ENCODE measurements at places on chromosomes 2 and 18. TPM values are rescaled to one million over a fixed set of nuclear protein-coding genes. Genes with fewer than 3 reads are reported as not detected.

DNA sequence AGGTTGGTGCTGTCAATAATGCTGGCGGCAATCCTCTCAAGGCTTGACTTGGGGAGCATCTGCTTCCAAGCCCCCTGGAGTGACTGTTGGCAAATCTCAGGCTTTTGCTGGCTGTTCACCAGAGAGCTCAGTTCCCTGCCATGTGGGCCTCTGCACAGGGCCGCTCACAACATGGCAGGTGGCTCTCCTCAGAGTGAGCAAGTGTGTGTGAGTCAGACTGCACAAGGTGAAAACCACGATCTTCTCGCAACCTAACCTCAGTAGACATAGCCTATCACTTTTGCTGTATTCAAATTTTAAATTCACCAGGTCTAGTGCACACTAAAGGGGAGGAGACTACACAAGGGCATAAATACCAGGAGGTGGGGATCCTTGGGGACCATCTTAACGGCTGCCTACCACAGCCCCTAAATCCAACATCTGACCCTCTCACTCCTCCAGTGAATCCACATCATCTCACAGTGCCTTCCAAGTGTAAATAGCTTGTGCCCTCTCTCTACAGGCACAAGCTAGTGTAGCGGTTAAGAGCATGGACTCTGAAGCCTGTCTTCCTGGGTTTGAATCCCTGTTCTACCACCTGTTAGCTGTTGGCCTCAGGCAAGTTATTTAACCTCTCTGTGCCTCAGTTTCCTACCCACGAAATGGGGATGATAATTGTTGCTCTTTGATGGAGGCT, 187.7 kb upstream of the CXCR4 start:
- no peak for DNase-seq

- DNase-seq, result no peak
These were observed 39.9 kb downstream of the STK17B start for GRCh38 chr2:196131384-196131937.

Gene EN1
- not detected for total RNA-seq

DNA sequence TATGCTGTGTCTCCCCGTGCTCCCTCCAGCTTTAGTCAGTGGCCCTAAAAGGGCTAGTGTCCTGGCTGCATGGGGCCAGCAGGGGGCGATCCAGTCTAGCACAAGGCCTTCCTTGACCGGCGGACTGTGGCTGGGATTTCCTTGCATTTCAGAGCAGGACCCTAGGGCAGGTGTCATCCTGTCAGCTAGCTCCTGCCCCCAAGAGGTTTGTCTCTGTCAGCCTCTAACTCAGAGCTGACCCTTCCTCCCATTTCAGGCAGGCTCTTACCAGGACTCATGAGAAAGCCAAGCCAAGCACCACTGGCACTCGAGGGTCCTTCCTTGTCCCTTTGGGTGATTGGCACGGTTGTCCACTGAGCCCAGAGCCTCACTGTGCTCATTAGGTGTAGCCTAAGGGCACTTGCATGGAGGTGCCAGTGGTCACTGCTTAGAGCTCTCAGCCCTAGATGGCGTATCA, 140.3 kb downstream of the RPIA start:
- no peak for DNase-seq

DNA sequence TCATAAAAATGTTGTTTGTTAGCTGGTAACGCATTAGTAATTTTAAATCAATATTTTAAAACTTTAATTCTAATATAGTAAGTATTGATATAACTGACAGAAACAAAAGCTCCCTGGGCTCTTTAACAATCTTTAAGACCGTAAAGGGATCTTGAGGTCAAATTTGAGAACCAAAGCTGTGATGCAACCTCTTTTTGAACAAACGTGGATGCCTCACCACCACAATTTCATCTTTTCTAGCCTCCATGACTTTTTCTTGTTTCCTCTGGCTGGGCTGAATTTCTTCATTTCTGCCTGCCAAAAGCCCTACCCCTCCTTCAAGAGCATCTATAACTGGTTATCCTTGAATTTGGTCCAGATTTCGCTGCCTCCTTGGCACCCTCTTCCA, 563 bp upstream of the POLE4 start:
- no peak for DNase-seq

Measured in Right ventricle myocardium inferior (tissue), 1 donor.